ENCODE measurements at places on chromosomes 11 and 22. TPM values are rescaled to one million over a fixed set of nuclear protein-coding genes. Genes with fewer than 3 reads are reported as not detected.

The HEPN1 gene
- total RNA-seq, result not detected

The CELSR1 gene
- total RNA-seq, result 0.14 TPM

The PKNOX2 gene
- 0.92 TPM for total RNA-seq

The LUZP2 gene
- 0.14 TPM for total RNA-seq

The DGKZ gene
- total RNA-seq, result 25.8 TPM

The RTN4R gene
- 0.28 TPM for total RNA-seq
